Muscle of back (tissue), 13 donors: ENCODE measurements at places on chromosomes 3 and 15. TPM values are rescaled to one million over a fixed set of nuclear protein-coding genes. Genes with fewer than 3 reads are reported as not detected.

The KIF15 gene
- polyA plus RNA-seq: 14.6 TPM

The TM6SF1 gene
- polyA plus RNA-seq: 49.4 TPM

DNA sequence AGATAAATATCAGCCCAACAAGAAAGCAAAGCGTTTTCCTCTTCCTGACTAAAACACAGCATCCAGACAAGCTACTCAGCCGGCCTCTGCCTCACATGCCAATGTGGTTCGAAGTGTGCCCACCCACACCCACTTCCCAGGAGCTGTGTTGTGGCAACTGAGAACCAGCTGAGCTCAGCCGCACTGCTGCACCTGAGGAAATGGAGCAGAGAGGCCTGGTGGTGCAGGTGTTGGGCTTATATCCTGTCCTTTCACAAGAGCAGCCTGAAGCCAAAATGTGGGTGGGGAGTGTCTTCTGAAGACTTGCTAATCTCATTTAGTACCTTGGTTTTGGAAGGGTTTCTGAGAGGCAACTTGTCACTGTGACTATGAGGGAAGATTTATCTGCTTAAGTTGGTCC, 23.0 kb upstream of the RETNLB start:
- DNase-seq: no peak

The ZWILCH gene
- polyA plus RNA-seq: 22.6 TPM

The VWA5B2 gene
- polyA plus RNA-seq: 0.39 TPM

DNA sequence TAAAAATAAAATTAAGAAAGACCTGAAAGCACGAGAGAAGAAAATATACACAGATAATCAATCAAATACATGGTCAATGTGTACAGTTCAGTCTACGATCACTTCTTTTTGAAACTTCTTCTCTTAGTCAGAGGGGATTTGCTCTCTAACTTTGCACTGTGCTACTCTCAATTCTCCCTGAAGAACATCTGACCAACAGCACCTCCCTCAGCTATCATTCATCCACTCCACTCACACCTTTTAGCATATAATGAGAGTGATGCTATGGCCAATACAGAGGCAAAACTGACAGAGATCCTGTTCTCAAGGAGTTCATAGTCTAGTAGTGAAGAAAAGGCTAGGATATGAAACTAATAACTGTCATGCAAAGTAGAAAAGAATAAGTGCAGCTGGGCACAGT, 45.9 kb downstream of the P3H2 start:
- DNase-seq: no peak

GRCh38 chr3:9133656-9134055, 115.8 kb downstream of the SRGAP3 start:
- DNase-seq: no peak

DNA sequence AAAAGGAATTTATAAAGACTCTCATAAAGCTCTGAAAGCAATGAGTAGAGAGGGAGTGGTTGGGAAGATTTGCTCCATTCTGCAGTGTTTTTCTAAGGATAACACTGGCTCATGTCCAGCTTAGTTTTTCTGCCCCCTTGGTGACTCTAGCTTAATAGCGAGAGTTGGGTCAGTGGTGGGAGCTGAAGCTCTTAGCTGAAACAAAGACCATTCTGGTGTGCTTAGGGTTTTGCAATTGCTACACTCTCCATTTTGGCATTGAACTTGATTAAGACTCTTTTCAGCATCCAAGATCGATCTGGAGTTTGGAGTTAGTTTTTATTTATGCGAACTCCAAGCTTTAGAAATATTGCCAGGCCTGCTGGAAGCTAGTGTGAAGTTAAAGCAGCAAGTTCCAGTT, 98.0 kb downstream of the ATG7 start:
- peak; percentile 92 for DNase-seq

- peak; percentile 48 for DNase-seq
Observed at GRCh38 chr15:88454867-88455810, 12.0 kb downstream of the MRPL46 start.

DNA sequence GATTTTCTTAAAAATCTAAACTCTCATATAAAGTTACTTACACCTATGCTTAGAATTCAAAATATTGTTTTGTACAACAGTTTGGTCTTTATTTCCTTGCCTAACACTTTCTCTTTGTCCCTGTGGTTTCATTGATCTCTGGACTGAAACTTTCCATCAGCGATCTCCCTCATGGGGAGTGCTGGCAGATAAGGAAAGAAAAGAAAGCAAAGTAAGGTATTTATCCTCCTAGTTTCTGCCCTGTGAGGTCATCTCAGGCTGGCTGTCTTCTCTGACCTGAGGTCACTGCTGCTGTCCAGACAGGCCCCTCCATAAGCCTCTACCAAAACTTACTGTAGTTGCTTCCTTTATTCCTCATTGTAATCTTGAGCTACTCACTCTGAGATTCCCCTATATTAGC, 57.9 kb upstream of the EPHA6 start:
- no peak for DNase-seq

DNA sequence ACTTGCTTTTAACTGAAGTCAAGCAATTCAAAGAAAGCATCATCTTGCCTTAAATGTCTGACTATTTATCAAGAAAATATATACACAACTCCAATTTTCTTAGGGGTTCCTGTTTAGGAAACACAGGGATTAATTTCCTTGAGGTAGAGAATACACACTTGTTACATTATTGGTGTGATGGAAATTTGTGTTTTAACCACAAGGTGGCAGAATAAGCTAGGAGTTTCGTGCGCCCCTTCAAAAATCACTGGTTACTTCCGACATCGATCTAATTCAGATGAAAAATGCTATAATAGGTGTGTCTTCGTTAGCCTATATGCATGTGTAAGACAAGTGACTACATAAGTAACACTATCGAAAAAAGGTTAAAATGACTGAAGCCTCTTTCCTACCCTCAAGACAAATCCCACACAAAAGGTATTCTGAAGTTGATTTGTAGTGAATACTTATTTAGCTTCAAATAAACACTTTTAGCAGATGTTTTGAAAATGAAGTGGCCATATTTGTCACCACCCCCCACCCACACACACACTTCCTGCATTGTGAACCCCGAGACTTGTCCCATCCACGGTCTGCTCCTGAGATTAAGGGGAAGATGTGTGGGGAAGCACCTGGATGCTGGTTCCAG, 246.5 kb downstream of the ROBO1 start:
- DNase-seq: peak; percentile 38

- DNase-seq: no peak
Observed at GRCh38 chr3:133830071-133830470, 24.5 kb downstream of the SRPRB start.

The MOBP gene
- polyA plus RNA-seq: 0.11 TPM

The PPIP5K1 gene
- polyA plus RNA-seq: 6.7 TPM

DNA sequence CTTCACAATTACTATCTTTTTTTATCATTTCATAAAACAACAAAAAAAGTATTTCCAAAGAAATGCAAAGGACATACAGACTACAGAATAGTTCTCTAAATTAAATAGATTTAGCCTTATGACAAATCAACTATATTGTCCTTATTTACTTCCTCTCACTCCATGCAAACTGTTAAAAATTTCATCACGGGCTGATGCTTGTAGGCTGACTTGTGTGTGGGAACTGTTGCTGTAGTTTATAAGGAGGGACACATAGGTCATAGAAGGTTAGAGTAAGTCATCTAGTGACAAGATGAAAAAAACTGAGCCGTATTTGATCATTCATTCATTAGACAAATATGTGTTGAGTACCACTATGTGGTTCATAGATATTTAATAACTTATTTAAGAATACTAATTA, 232.5 kb upstream of the TBL1XR1 start:
- DNase-seq: no peak

DNA sequence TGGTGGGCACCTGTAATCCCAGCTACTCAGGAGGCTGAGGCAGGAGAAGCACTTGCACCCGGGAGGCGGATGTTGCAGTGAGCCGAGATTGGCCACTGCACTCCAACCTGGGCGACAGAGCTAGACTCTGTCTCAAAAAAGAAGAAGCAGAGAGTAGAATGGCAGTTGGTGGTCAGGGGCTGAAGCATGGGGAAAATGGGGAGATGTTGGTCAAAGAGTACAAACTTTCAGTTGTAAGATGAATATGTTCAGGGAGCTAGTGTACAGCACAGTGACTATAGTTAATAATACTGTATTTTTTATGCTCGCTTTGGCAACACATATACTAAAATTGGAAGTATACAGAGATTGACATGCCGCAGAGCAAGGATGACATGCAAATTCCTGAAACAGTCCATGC, 41.5 kb downstream of the PCNP start:
- DNase-seq: no peak

The CCR9 gene
- not detected for polyA plus RNA-seq

- no peak for DNase-seq
Observed at GRCh38 chr15:65634356-65634755, 12.6 kb downstream of the SLC24A1 start.

The PARP6 gene
- 41.1 TPM for polyA plus RNA-seq

The GOLGA6L9 gene
- 1.4 TPM for polyA plus RNA-seq

GRCh38 chr3:153129866-153130265, 32.2 kb upstream of the RAP2B start:
- DNase-seq: no peak
